ENCODE measurements at places on chromosomes 2 and 18.

- DNase-seq: no peak
Measured at GRCh38 chr2:66466433-66466832, 31.5 kb downstream of the MEIS1 start.

GRCh38 chr2:241237949-241238371, 49.5 kb downstream of the ANO7 start:
- no peak for DNase-seq

- no peak for DNase-seq
Measured at GRCh38 chr2:191862156-191862775, 15.4 kb upstream of the CAVIN2 start.

GRCh38 chr2:18381386-18381785, 179.1 kb downstream of the RDH14 start:
- DNase-seq: no peak

GRCh38 chr2:160381425-160381951, 112.1 kb downstream of the RBMS1 start:
- no peak for DNase-seq

GRCh38 chr2:239225371-239225851, 175.4 kb downstream of the HDAC4 start:
- DNase-seq: no peak
